CD4-positive, alpha-beta T cell treated with Interleukin-12 subunit alpha and Interleukin-12 subunit beta, for 1 hour (primary cell): ENCODE measurements at places on chromosomes 2 and 18.

- DNase-seq = no peak
Measured at GRCh38 chr2:239215136-239215925, 185.5 kb downstream of the HDAC4 start.

GRCh38 chr2:29050591-29050990, 23.7 kb downstream of the PCARE start:
- no peak for DNase-seq

GRCh38 chr2:85158559-85159273, 25.5 kb downstream of the TCF7L1 start:
- no peak for DNase-seq

GRCh38 chr2:231127480-231127879, 2.6 kb upstream of the HTR2B start:
- no peak for DNase-seq

- DNase-seq = no peak
Measured at GRCh38 chr2:67054728-67055127, 342.4 kb upstream of the ETAA1 start.

- DNase-seq = no peak
Measured at GRCh38 chr18:58903533-58903932, 38.9 kb downstream of the ZNF532 start.
